Gastrocnemius medialis (tissue), 4 donors: ENCODE measurements at places on chromosomes 1 and 21. TPM values are rescaled to one million over a fixed set of nuclear protein-coding genes. Genes with fewer than 3 reads are reported as not detected.

DNA sequence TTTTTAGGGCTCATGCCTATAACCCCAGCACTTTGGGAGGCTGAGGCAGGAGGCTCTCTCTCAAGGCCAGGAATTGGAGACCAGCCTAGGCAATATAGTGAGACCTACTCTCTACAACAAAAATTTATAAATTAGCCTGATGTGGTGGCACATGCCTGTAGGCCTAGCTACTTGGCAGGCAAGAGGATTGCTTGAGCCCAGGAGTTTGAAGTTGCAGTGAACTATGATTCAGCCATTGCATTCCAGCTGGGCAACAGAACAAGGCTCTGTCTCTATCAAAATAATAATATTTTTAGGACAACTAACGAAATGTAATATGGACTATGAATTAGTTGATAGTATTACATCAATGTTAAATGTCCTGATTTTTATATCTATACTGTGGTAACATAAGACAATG, 68.8 kb upstream of the ARID1A start:
- no peak for DNase-seq

DNA sequence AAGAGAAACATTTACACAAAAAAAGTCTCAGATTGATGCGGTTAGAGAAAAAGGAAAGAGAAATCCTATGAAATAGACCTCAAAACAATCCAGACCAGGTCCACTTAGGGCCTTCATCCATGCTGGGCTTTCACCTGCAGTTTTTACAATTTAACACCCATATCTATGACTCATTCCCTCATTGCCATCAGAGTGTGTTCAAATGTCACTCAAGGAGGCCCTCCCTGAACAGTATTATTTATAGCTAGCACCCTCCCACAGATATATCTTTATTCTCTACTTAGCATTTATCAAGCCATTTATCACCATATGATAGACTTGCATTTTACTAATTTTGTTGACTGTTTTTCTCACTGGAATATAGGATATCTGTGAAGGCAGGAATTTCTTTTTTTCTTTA, 824 bp upstream of the KRTAP21-3 start:
- DNase-seq = no peak

DNA sequence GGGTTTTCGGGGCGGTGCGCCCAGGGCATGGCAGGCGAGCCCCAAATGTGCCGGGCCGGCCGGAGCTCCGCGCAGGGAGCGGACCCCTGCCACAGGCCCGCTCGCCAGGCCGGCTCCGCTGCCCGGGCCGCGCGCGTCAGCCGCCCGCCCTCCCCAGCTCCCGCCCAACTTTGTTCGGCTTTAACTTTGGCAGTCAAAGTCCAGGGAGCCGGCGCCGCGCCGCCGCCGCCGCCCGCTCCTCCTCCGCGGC, 488 bp downstream of the SLC35D1 start:
- peak; percentile 25 for DNase-seq

GRCh38 chr1:209113521-209113920, 470.0 kb upstream of the CAMK1G start:
- DNase-seq = no peak

GRCh38 chr1:30024411-30025195, 698.8 kb downstream of the MATN1 start:
- no peak for DNase-seq

DNA sequence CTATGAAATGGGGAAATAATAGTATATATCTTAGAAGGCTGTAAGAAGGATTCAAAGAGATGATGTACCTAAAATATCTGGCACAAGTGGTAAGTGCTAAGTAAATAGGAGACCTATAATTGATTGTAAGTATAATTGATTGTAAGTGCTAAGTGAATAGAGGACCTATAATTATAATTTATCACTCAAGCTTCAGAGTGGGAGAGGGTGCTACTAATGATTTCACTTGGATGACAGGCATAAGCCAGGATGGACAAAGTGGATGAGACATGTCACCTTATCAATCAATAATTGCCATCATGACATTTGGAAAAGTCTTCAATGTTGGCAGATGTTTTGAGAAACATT, 11.2 kb downstream of the RCAN1 start:
- no peak for DNase-seq

DNA sequence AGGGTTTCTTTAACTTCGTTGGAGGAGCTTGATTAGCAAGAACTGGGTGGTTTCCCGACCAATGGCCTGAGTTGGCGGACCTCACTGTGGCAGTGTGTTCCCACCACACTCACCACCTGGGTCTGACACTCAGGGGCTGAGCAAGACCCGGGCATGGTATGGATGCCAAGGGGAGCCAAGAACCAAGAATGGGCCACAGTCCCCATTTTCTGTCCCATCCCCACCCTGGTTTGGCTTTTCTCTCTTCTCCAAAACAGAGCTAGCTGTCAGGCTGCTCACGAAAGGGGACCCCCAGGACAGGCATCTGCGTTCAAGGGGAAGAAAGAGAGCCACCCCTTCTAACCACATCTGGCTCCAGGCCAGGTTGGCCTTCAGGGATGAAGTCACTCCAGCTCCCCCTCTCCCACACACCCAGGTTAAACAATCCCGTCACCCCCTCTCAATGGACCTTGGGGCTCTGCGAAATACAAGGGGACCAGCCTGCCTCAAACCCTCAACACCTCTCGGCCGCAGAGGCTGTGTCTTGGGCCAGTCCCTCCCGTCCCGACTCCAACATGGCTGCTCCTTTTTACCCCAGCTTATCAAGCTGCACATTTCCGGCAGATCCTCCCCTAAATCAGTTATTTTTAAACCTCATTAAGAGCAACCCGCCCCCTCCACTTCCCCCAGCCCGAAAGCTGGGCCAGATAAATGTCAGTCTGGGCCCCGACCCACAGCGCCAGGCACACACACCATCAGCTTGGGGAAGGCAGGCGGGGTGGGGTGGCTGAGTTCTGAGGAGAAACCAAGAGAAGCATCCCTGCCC, 3.4 kb downstream of the TAGLN2 start:
- no peak for DNase-seq

DNA sequence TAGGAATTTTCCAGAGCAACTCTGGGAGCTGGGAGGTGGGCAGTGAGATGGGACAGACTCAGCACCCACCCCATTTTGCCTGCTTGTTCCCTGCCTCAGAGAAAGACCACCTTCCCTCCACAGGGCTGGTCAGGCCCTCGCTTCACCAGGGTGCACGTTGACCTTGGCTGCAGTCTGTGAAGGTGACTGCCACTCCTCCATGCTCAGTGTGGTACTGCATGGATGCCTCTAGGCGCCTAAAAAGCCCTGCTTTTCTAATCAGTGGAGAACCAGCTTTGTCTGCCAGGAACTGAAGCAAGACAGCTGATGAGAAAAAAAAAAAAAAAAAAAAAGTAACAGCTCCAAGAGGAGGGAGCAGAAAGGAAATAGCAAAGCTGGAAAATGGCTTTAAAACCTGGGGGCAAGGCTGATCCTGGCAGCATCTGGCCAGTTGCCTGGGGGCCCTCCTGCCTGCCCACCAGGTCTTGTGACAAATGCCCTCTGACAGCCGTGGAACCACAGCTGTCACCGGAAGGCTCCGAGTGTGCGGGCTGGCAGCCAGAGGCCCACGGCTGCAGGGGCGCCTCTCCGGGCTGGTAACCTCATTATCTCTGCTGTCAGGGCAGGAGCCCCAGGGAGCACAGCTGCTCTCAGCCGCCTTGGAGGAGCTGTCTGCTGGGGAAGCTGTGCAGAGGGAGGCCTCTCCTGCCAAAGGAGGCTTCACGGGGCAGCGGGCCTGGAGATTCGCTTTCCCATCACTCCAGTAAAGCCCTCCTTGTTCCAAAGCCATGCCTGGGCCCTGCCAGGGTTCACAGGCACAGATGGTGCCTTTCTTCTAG, 13.7 kb downstream of the KIAA1614 start:
- DNase-seq = no peak

- no peak for DNase-seq
Observed at GRCh38 chr1:96918406-96918805, 196.8 kb downstream of the PTBP2 start.

GRCh38 chr1:76013206-76013581, 61.4 kb upstream of the ST6GALNAC3 start:
- DNase-seq = no peak

GRCh38 chr1:212482637-212483441, 50.1 kb downstream of the NENF start:
- DNase-seq = no peak

DNA sequence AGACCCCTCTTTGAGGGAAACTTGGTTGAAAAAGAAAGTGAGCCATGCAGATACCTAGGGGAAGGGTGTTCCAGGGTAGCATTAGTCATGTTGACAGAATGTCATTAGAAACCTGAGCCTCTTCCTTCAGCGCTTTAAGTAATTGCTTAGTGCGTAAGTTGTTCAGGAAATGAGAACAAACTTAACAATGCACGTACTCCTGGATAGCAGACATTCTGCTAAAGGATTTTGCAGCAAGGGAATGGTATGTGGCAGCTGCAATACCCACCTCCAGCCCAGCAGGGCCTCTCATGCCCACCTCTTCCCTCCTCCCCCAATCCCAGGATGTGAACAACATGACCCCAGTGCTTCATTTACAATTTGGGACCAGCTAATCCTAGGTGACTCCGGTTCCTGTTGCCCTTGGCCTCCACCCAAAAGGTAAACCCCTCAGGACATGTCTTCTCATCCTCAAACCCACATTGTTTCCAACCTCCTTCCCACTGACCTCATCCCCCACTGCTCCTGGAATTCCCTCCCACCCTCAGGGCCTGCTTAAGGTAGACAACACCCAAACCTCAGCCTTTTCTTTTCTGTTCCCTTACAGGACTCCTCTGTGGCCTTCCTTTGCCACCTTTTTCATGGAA, 98.0 kb upstream of the BCAR3 start:
- no peak for DNase-seq

GRCh38 chr1:204323887-204324286, 35.8 kb downstream of the PLEKHA6 start:
- no peak for DNase-seq

DNA sequence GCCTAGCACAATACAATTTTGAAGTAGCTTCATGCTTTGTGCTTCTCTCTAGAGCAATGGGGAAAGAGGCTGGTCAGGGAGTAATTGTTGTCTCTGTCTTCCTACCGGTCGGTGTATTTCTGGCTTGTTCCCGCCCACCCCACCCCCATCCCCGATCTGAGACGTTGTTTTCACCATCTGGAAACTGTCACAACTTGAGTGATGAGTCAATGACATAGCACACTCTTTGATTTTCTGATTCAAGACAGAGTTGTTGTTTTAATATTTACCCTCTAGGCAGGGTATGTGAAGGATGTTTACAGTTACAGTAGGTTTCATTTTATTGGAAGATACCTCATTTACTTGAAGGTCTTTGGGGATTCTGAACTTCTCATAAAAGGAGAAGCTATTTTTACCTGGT, 7.0 kb downstream of the IL12RB2 start:
- DNase-seq = no peak

DNA sequence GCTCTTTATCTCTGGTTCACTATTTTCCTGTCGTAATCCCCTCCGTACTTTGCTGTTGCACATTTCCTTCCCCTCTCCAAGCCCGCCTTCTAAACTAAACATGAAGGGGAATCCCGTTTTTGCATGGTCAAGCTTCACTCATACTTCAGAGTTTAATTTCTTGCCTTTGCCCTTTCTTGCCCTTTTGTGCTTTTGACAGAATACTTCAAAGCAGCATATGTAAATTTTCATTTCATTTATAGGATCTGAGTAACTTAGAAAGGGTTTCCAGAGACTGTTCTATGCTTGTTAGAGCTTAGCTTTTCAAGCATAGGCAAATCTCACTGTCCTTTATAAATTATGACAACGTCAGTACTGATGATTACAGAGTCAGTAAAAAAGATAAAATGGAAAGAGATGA, 27.7 kb downstream of the SPATA45 start:
- no peak for DNase-seq

GRCh38 chr1:164452549-164452948, 106.4 kb upstream of the PBX1 start:
- DNase-seq = no peak

DNA sequence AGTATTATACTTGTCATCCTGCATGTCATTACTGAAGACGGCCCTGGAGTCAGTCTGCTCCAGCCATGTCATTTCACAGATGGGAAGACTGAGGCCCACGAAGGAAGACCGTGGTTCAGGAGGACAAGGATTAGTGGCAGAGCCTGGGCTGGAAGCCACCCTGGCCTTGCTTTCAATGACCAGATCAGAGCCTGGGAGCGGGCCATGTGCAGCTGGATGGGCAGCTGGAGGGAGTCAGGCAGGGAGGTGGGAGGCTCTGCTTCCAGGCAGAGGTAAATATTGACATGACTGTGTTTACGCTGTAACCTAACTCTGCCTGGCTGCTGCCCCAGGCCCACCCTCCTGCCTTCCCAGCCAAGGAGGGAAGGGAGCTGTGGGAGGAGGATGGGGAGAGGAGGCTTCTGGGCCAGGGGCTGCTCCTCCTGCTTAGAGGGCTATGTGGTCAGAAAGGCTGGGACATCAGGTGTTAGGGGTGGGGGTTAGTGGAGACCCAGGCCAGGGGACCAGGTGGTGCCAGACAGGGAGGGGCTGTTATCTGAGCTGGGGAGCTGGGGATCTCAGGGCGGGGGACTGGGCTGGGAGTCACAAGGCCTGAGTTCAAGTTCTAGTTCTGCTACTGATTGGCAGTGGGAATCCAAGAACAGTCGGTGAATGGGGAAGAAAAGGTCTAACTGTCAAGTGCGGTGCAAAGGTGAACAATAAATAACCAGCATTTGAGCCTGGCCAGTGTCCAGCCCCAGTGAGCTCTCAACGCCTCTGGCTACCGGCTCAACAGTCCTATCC, 48.5 kb upstream of the ECE1 start:
- DNase-seq = peak; percentile 81

- no peak for DNase-seq
Observed at GRCh38 chr21:35035116-35035515, 14.0 kb downstream of the RUNX1 start.

- DNase-seq = no peak
Observed at GRCh38 chr1:50701706-50702317, 258.3 kb downstream of the FAF1 start.

- DNase-seq = no peak
Observed at GRCh38 chr1:64137412-64137803, 66.0 kb upstream of the UBE2U start.

DNA sequence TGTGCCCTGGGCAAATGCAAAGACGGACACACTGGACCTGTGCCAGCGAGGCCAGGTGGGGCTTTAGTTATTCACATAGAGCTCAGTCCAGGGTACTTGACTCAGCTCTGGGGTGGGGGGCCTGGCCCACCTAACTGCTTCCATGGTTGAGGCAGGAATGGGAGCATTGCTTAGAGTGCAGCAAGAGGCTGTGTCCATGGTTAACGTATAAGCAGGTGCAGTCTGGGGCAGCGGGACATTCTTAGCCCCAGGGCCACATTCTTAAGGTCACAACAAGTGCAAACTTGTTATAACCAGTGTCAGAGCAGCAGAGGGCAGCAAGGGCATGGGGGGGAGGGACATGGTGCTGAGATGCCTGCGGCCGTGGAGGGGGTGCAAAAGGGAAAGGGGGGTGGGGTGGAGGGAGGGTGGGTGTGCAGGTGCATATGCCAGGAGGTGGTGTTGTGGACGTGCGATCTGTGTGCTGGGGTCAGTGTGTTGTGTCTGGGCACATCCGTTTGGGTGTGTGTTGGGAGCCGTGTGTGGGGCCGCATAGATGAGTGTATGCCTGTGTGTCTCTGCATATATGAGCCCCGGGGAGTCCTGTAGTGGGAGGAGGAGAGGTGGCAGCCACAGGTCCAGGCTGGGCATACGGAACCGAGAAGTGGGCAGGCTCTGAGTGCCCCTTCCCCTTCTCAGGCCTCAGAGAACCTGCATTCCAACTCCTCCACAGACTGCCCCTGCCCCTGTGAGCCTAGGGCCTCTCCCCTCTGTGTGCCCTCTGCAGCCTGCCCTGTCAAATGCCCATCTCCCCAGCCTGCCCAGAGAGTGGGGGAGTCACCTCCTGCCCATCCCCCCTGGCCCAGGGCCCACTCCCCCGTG, 8.4 kb downstream of the KCNJ10 start:
- DNase-seq = no peak

RPL5 gene
- total RNA-seq = 959 TPM

RNU1-1 gene
- total RNA-seq = not detected

LCE2B gene
- total RNA-seq = not detected

LCE1B gene
- not detected for total RNA-seq

FMO3 gene
- 2.1 TPM for total RNA-seq

SAMD13 gene
- 3.1 TPM for total RNA-seq
